SW480 (cell line): ENCODE measurements at places on chromosomes 1 and 21.
A peak's percentile ranks its signal among the peaks of the same experiment; 100 is the strongest.

GRCh38 chr1:47870480-47870879 is 126.7 kb downstream of the TRABD2B start:
- DNase-seq: peak; percentile 22

- DNase-seq: no peak
These were observed 2.8 kb upstream of the KCNA3 start for GRCh38 chr1:110677526-110677925.

DNA sequence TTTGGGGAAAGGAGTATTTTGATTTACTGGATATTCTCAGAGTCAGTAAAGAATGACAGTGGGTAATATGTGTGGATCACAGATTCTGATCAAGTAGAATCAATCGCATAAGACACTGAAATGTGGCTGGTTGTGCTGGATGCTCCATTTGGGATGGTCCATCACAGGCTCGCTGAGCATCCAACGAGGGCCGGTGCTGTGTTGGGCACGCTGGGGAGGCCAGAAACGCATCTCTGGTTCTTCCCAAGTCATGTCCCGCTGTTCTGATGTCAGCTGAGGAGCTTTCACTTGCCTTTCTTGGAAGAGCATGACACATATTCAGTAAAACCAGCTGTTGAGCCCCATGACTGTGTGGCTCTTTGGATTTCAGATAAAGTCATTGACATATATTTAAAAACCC is 72.0 kb downstream of the UMODL1 start:
- no peak for DNase-seq

DNA sequence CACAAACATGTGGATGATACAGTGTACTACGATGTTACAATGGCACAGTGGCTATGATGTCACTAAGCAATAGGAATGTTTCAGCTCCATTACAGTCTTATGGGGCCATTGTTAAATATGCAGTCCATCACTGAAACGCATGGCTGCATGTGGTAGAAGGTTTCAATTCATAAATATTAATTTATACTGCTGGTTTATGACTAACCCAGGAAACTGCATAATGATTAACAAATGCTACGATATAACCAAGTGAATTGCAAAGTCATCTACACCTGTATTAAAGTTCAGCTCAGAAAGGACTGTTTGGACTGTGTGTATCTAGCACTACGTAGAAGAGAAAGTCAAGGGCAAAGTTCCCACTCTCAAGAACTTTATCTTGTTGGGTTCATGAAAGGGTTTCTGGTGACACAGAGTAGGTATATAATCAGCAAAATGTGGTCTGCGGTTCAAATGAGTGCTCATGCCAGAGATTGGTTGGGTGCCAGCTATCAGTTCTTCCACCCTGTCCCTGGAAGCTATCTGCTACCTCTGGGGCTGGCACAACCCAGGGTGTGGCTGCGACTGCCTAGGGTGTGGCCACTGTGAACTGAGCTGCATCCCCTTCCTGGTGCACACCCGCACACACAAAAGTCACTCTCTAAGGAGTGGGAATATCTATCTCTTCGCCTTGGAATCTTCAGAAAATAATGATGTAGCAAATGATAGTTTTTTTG is 14.8 kb downstream of the MGST3 start:
- peak; percentile 87 for DNase-seq

DNA sequence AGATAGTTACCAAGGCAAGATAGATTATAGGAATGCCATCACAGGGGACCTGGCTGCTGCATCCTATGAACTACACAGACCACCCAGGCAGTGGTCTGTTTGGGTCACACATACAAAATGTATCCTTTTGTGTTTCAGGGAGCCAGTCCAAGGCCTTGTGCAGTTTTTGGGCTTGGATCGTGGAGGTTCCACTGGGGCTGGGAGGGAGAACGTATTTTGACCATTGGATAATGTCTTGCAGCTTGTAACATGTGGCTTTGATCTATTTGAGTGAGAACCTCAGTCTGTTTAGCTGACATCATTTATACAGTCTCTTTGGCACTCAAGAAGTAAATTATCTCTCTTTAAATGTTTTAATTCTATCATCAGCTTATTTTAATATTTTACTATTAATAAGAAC is 147.3 kb downstream of the DUSP10 start:
- no peak for DNase-seq

DNA sequence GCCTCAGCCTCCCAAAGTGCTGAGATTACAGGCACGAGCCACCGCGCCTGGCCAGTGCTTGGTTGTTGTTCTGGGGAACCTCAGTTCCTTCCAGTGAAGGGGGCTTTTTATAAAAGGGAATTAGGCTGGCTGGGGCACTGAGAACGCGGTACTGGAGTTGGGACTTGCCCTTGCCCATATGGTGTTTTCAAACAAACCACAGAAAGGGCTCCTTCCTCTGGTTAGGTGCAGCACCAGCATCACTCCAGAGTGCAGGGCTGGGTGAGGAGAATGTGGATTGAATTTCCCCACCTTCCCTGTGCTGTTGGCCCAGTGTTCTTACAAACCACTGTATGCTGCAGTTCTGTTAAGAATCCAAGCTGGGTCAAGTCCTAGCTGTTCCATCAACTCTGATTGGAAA is 5.3 kb downstream of the MAN1C1 start:
- no peak for DNase-seq

GRCh38 chr1:3727042-3727824 is 25.0 kb upstream of the CCDC27 start:
- no peak for DNase-seq

GRCh38 chr1:93616996-93617669 is 64.5 kb downstream of the BCAR3 start:
- DNase-seq: peak; percentile 59

DNA sequence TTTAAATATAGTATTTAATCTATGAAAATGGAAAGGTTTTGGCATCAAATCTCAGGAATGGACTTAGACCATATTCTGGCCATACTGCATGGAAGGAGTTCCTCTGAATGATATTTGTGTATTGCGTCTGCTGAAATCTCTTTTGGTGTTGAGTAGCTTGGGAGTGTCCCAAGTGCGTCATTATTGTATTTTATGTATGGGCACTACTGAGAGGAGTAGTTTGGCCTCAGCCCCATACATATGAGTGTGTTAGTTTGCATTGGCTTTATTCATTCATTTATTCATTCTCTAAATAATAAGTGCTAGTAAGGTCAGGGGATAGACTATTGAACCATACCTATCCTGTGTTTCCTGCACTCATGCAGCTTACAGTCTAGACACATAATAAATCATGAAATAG is 46.6 kb downstream of the CENPF start:
- DNase-seq: no peak

DNA sequence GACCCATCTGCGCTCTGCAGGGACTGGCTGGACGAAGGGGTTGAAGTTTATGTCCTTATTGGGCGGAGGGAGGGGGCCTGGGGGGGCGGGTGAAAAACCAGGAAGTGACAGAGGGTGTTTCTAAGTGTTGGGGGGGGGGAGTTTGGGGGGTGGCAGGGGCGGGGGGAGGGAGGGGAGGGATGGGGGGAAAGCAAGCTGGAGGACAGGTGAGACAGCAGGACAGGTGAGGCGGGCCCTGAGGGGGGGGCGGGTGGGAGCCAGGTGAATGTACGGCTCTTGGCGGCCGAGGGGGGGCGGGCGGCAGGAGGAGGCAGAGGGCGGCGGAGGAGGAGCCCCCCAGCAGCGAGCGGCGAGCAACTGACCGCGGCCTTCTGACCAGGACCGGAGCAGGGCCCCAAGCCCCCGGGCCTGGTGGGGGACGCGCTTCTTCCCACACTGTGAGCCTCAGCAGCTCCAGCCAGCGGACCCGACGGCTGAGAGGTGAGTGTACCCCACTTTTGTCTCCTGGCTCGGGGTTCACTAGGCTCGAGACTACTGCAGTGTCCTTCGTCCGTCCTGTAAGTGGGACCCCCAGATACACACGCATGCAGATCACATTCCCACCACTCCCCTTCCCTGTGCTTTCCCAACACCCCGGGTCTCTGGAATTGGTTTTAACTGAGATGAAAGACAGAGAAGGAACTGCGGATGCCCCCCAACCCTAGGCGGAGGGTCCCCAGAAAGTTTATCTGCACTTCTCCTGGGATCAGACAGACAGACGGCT is at the start of gene ZBTB7B:
Gene ZBTB7B, plus strand, starts transcription at position 339 of the 763 bp plus-strand sequence. CDS start 11,859 bp downstream, outside the sequence.
- no peak for DNase-seq

DNA sequence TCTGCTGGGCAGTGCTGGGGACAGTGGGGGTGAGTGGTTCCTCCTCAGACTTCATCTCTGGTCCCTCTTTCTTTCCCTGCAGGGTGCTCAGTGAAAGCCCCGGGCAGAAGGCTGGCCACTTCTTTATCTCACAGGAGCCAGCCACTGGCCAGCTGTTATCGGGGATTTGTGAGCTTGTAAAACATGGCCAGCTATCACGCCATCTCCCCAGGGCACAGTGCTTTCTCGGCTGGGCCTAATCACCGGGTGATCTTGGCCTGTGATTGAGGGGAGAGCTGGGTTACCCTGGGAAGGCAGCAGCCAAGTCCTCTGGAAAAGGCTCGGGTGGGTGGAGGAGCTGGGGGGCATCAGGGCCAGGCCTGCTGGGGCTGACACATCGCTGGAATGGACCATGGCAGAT is 83.0 kb downstream of the IGSF21 start:
- DNase-seq: no peak

DNA sequence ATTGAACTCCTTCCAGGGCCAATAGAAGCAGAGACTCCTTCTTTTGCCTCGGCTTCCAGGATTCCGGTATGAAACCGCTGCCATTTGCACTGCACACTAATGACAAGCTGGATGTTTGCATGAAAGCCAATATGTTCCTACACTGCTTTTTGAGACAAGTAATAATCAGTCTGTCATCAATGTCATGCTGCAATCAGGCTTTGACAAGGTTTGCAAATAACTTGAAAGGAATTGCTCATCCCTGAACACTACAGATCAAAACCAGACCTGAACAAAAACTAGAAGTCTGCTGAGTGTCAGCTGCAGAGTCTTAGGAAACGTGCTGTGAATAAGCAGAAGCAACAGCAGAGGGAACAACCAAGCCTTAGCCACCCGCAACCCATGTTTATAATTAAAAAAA is 720.7 kb upstream of the CXADR start:
- no peak for DNase-seq

DNA sequence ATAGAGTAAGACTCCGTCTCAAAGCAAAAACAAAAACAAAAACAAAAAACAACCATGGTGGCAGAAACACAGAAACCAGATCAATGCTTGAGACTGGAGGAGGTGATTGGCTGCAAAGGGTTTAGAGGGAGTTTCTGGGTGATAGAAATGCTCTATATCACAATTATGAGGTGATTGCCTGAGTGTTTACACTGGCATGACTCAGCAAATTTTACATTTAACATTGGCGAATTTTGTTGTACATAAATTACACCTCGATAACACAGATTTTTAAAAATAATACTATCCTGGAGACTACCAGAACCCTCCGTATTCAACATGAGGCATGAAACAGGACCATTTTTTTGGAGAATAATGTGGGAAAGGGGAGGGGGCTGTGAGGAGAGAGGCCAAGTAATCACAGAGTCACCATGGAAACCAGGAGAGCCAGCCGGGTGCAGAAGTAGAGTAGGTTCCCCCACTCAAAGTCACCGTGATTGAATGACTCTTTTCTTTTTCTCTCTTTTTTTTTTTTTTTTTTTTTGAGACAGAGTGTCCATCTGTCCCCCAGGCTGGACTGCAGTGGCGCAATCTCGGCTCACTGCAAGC is 24.3 kb downstream of the HEYL start:
- DNase-seq: no peak

GRCh38 chr1:176522310-176522845 is 59.4 kb downstream of the PAPPA2 start:
- DNase-seq: no peak

DNA sequence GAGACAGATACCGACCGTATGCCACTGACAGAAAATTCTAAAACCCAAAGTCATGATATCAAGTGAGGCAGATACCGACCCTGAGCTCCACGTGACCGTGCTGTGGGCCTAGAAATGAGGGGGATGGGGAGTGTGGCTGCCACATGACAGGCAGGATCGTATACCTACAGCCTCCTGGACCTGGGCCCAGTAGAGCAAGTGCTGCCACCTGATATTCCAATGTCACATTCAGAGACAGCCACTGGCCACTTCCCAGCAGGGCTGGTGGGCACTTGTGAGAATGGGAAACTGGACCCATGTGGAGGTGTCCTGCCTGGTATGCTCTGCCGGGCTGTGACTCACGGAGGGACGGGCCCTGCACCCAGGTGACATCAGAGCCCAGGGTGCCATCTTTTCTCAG is 44.6 kb upstream of the CLDN14 start:
- no peak for DNase-seq

GRCh38 chr1:232715154-232715553 is 85.2 kb upstream of the SIPA1L2 start:
- DNase-seq: no peak

DNA sequence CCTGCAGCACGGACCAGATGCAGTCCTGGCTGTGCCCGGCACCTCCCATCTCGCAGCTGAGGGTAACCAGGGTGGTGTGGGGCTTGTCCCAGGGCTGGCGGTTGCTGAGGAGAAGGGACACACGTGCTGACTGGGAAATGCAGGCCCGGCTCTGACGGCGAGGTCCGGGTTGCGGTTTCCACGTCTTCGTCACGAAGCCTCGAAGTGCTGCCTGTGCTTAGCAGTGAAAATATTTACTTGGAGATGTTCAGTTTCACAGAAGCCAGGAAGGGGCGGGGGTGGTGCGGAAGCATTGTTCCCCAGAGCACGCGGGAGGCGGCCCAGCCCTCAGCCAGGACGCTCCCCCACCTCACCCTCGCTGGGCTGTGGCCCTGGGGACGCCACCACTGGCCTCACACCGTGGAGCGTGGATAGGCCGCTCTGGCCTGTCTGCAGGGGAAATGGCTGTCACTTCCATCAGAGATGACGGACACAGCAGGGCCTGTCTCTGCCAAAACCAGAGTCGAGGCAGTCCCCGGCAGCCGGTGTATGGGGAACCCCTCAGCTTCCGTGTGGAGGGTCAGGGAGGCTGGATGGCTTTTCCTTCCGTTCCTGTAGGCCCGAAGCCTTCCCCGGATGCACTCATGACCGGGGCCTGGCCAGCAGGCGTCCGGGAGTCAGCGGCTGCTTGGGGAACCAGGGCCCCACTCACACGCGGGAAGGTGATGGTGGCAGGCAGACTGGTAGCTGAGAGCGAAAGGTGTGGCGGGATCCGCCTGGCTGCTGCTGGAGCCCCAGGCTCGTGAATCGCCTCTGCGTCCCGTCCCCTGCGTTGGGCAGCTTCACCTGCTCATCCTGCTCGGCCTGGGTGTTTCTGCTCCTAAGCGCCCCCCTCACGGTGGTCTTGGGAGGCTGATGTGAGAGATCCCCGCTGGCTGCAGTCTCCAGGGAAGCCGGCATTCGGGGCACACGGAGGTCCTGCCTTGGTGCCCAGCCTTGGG is 14.7 kb upstream of the POFUT2 start:
- DNase-seq: no peak

DNA sequence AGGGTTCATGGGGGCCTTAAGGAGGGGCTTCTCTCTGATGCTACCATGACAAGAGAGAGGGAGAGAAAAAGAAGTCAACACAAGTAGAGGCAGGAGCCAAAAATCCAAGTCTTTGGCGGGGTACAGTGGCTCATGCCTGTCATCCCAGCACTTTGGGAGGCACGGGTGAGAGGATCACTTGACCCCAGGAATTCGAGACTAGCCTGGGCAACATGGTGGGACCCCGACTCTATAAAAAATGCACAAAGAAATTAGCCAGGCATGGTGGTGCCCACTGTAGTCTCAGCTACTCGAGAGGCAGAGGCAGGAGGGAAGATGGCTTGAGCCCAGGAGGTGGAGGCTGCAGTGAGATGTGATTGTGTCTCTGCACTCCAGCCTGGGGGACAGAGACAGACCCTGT is 8.7 kb downstream of the PLA2G5 start:
- no peak for DNase-seq

GRCh38 chr1:54337928-54338327 is 68.3 kb downstream of the SSBP3 start:
- DNase-seq: no peak

- no peak for DNase-seq
These were observed 37.1 kb upstream of the TRIM67 start for GRCh38 chr1:231124746-231125145.
